ENCODE measurements at places on chromosomes 12 and 14. TPM values are rescaled to one million over a fixed set of nuclear protein-coding genes. Genes with fewer than 3 reads are reported as not detected.

Gene ISCU
- 197 TPM for total RNA-seq

DNA sequence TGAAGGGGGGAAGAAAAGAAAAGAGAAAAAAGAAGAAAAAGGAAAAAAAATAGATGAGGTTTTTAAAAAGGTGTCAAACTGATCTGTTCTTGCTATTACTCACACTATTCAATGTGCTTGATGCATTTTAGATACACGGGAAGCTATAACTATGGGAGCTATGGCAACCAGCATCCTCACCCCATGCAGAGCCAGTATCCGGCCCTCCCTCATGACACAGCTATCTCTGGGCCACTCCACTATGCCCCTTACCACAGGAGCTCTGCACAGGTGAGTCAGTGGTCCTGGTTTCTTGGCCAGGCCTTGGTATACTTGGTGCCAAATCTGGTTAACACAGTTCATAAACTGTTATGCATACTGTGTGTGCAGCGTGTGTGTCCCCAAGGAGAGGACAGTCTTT is 24.0 kb upstream of the RIC8B start:
- no peaks in the 10 kb centered on the region for H3K4me1 ChIP-seq
- H3K4me3 ChIP-seq: no peak overlapping the region
- no peaks in the 10 kb centered on the region for H3K27me3 ChIP-seq
- H3K27ac ChIP-seq: no peak overlapping the region
- no peaks in the 10 kb centered on the region for H3K36me3 ChIP-seq
- DNase-seq: no peak

- H3K4me3 ChIP-seq: no peak overlapping the region
- H3K27ac ChIP-seq: no peak overlapping the region
- no peaks in the 10 kb centered on the region for H3K27me3 ChIP-seq
Observed at GRCh38 chr12:66555113-66555512, 123.8 kb downstream of the GRIP1 start.

Gene BTG1
- 62.9 TPM for total RNA-seq

All from sigmoid colon (tissue), 7 donors.